ENCODE measurements at places on chromosomes 12 and 14.

DNA sequence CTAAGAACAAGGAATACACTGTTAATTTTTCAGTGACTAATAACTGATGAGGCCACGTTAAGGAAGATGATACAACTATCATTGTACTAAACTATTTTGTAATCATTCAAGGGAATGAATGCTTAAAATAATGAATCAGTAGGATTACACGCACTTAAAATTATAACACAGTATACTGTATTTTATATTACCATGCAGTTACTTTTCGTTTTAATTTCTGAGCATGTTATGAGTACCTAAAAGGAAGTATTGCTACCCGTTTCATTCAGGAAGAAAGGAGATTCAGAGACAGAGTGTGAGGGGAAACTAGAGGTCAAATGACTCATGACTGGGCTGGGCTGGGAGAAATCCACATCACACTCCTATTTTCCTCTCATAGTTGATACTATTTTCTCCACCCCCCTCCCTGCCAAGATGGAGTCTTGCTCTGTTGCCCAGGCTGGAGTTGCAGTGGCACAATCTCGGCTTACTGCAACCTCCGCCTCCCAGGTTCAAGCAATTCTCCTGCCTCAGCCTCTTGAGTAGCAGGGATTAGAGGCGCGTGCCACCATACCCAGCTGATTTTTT, 202.0 kb downstream of the PPM1H start:
- no peak for DNase-seq

DNA sequence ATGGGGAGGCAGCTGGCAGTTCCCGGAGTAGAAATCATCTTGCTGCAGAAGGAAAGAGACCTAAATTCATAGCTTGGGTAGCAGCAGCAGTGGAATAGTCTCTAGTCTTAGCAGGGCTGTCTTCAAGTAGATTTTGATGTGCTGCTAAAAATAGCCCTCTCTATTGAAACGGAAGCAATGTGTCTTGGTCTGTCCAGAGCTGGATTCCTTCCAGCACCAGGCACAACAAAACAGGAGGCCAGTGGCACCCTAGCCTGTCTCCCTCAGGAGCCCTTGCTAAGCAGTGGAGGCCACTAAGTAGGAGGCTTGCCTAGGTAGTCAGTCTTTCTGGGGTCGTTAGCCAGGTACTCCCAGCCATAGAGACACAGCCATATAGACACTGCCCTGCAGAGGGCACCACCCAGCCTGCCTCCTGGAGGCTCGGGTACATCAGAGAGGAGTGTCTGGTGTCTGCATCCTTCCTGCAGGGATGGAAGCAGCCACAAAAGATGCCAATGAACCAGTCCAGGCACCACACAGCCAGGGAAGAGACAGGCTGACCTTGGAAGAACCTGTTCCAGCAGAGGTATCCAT, 97.5 kb downstream of the CRACR2A start:
- no peak for DNase-seq

GRCh38 chr12:43332977-43333640, 218.9 kb downstream of the ADAMTS20 start:
- no peak for DNase-seq

DNA sequence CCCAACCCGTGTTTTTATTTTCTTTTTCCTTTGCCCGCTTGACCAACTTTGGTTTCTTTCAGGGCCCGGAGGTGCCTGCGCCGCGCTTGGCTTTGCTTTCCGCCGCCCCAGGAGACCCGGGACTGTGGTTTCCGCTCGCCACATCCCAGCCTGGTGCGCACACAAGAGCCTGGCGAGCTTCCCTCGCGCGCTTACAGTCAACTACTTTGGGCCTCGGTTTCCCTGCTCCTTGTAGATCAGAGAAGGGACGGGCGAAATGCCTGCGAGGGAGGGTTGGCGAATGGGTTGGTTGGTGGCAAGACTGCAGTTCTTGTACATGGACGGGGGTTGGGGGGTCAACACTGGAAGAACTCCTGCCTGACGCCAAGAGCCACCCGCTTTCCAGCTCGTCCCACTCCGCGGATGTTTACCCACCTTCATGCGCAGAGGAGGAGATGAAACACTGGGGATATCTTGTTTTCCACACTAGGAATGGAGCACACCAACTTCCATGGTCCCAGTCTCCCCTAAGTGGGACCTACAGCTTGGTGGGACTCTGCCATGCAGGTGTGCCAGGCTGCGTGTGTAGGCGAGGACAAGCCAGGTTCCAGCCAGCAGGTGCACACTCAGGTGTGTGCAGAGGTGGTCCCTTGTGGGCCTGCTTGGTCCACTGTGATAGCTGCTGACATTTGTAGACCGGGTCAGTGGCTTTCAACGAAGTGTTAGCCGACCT, 16.6 kb upstream of the TBX3 start:
- DNase-seq = no peak

DNA sequence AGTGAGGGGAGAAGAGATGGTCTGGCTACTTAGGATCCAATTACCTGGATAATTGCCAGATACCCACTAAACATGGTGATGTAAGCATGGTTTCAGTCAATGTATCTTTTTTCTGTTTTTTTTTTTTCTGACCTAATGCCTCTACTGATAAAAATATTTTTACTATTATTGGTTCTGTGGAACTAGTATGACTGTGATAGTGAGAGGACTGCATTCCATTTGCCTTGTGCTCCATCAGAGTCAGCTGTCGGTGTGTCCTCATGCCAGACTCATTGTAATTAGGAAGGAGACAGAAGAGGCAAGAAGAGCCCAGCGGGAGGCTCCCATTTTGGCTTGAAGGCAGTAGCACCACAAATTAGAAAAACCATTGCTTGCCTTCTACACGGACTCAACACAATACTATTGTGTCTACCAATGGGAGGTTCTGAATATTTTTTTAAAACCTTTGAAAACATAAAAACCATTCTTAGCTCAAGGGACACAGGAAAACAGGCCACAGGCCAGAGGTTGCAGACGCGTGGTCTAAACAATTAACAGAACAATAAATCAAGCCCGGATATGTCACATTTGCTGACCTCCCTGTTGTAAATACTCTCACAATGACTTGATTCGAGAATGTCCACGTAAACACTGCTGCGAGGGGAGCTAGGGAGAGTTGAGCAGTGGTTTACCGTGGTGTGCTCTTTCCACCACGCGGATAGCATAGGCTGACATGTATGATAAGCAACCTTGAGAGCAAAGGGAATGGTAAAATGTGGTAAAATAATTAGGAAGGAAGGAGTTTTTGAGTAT, 13.5 kb upstream of the DCP1B start:
- DNase-seq = no peak

GRCh38 chr14:104435147-104436046, 144.2 kb upstream of the C14orf180 start:
- no peak for DNase-seq
